ENCODE measurements at places on chromosomes 13 and 19.

DNA sequence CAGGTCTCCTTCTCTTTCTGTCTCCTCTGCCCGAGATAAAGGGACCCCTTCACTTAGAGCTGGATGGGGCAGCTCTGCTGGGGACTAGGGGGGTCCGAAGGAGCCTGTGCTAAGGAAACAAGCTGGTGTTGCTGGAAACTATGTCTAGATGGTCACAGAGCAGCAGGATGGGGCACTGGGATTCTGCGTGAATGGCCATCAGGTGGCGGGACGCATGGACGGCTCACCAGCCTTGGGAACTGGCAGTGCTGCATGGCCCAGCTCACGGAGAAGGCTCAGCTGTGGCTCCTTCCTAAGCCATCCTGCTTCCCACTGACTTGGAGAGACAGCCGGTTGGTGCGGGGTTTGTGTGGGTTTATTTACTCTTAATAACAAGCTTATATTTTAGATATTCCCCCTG is 411.8 kb downstream of the ZNF536 start:
- no peak for DNase-seq

DNA sequence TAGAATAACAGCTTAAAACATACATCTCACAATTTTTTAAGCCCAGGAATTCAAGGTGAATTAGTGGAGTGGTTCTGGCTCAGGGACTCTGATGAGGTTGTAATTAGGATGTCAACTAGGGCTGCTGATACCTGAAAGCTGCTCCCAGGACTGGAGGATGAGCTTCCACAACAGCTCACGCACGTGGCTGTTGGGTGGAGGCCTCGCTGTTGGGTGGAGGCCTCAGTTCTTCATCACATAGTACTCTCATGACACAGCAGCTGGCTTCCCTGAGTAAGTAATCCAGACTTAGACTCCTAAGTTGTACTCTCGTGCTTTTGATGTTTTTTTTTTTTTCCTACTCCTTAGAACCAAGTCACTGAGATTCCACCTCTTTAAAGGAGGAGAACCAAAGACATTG is 577.1 kb upstream of the PRR20A start:
- no peak for DNase-seq

DNA sequence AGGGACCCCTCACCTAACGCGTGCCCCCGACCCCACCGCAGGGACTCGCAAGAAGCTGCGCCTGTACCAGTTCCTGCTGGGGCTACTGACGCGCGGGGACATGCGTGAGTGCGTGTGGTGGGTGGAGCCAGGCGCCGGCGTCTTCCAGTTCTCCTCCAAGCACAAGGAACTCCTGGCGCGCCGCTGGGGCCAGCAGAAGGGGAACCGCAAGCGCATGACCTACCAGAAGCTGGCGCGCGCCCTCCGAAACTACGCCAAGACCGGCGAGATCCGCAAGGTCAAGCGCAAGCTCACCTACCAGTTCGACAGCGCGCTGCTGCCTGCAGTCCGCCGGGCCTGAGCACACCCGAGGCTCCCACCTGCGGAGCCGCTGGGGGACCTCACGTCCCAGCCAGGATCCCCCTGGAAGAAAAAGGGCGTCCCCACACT is 4.7 kb upstream of the MYBPC2 start:
- DNase-seq: peak; percentile 83

- DNase-seq: peak; percentile 69
These were observed 26.4 kb upstream of the TPTE2 start for GRCh38 chr13:19587635-19588300.

- DNase-seq: no peak
These were observed 57.6 kb downstream of the RCBTB2 start for GRCh38 chr13:48475230-48475629.

DNA sequence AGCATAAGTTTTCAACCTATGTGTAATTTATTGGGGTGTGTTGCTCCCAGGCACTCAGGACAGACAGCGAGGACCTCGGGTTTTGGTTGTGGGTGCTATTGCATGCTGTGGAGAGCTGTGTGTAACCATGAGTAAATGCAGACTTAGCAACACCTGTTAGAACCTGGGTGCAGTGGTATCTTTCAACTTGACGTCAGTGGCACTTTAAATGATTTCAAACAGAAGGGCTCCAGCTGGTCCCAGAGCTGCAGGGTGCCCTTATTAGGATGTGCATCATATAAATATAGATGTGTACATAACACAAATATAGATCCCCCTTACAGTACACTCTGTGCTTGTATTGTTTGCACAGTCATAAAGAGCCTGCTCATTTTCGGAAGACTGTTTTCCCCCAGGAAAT is 228.3 kb upstream of the IRS2 start:
- no peak for DNase-seq

DNA sequence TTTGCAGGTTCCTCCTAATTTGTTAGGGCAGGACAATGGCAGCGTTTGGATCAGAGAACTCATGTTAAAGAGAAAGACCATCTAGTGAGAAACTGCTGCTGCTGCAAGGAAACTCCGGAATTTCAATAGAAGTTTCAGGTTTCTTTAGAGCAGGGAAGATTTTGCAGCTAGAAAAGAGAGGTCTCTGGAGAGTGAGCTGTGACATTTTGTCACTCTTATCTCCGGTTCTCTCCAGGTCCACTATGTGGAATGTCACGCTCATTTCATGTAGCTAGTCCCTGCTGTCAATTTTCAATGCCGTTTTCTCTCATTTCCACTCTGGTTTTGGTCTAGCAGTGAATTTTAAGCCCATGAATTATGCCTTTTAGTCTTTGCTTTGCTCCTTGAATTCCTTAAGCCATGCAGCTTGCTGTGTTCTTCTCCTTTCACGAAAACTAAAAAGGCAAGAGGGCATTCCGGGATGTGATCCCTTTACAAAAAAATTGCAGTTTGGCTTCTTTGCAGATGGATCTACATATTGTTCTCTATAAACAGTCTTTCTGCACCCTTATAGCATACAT is 46.7 kb upstream of the POSTN start:
- no peak for DNase-seq

GRCh38 chr19:3977242-3978143 is 6.6 kb upstream of the DAPK3 start:
- no peak for DNase-seq

DNA sequence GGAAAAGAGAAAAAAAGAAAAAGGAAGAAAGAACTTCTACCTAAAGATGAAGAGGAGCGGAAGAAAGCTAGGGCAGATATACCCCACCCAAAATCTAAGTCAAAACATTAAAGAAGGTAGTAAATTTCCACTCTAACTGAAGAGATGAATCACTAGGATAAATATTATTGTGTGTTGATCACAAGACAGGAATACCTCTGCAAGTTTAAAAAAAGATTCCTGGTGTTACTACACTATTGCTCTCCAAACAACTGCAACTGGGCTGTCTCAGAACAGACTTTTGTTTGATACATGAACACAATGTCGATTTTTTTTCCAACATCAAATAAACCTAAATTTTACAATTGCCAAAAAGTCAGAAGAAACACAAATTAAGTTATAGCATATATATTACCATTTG is 6.8 kb downstream of the HSPH1 start:
- no peak for DNase-seq

DNA sequence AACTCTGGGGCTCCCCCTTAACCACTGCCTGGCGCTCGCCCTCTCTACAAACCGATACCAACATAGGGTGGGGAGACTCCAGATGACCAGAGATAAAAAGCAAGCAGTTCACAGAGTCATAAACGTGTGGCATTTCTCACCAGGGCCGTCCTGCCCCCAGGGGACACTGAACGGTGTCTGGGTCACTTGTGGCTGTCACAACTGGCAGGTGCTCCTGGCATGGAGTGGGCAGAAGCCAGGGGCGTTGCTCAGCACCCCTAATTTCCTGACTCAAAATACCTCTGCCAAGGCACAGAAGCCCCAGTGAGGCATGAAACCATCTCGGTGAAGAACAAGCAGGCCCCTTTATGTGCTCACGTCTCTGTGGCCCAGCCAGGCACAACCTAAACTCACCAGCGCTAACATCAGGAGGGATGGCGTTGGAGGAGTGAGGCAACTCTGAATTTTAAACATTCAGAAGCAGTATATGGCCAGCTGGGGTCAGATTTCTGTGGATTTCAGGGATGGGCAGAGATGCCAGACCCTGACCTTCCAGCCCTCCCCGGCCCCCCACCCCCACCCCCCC is 1.8 kb downstream of the PIP5K1C start:
- peak; percentile 44 for DNase-seq
